Left kidney (tissue), 8 donors: ENCODE measurements at places on chromosomes 2 and 18.

DNA sequence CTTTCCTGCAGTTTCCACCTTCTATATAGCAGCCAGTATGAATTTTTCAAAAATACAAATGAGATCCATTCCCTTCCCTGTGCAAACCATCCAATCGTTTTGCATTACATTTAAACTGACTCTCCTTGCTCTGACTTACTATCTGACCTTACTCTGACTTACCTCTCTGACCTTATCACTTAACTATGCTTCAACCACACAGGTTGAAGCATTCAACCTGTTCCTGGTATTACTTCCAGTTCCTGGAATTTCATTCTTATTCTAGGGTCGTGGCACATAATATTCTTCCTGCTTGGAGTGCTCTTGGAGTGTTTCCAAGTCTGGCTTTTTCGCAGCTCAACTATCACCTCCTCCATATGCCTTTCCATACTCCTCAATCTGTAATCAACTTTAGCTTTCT lies 850.6 kb upstream of the CHAC2 start:
- DNase-seq, result no peak

DNA sequence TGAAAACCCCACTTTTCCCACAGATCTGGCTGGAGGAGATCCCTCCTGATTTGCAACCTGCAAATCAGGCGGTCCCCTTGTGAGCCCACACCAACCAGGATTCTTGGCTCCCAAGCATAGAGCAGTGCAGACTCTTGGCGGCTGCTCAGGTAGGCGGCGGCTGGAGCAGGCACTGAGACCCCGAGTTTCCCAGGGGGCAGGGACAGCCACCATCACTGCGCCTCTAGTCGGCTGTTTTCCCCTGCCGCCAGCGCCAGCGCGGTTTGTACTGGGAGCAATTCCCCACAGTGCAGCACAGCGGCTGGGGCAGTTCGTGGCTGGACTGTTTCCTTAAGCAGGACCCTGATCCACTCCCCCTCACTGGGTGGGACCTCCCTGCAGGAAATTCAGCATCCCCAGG lies 323.3 kb downstream of the TRIB2 start:
- no peak for DNase-seq

DNA sequence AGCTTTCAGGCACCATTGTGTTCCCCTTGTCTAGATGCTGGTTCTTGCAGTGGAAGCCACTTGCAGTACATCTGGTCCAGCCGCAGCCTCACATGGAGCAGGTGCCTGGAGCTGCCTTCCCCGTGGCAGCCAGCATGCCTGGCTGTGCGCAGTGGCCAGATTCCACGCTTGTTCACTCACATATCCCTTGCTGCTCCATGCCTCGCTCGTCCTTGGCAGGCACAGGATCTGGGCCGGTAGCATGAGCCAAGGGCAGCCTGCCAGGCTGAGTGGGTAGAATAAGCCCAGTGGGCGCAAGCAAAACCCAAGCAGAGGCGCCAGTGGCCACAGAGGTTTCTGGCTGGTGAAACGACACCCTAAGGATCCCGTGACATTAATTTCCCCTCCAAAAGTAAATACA lies 20.6 kb downstream of the TMX3 start:
- DNase-seq, result no peak

DNA sequence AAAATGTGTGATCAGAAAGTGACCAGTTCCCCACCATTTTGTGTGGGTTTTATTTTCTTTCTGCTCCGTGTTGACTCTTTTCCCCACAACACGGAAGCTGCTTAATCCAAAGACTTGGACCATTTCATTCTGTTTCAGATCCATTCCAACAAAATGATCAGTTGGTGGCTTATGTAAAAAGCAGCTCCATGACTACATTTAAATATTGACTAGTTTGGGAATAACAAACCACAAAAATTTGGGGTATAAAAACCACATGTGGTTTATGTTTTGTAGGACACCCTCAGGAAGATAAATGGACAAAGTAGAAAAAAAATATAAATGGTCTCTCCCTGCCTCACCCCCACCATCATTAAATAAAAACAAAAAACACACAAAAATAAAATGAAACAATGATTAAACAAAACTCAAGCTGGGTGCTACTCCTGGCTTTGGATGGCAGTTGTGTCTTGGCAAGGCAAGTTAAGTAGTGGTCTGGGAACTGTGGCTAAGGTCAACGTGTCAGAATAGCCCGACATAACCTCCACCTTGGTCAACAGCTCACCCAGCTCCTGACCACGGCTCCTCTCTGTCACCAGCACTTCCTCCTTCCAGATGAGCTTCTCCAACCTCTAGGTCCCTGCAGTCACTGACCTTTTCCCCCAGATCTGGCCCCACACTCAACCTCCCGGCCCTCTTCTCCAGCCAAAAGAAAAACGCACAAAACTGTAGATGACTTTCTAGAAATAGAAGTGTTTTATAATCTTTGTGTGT lies 12.8 kb upstream of the WIPF1 start:
- no peak for DNase-seq

DNA sequence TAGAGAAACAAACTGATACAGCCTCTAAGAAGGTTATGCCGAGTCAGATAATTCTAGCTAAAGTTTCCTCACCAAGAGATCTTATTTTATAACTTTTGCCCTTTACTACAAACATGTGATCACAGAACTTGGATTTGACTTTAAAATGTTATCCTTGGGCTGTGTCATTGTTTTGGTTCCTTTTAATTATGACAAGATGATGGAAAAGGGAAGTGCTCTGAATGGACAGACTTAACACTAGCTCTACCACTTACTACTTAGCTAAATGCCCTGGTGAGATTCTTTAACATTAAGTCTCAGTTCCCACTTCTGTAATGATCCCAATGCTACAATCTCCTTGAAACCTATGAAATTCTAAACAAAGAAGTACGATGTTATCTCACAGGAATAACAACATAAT lies 69.9 kb downstream of the RTTN start:
- DNase-seq, result no peak

- DNase-seq, result no peak
These were observed 12.6 kb upstream of the TMEM214 start for GRCh38 chr2:27019931-27020855.

GRCh38 chr2:186561467-186562208 lies 28.2 kb upstream of the ITGAV start:
- DNase-seq, result no peak

DNA sequence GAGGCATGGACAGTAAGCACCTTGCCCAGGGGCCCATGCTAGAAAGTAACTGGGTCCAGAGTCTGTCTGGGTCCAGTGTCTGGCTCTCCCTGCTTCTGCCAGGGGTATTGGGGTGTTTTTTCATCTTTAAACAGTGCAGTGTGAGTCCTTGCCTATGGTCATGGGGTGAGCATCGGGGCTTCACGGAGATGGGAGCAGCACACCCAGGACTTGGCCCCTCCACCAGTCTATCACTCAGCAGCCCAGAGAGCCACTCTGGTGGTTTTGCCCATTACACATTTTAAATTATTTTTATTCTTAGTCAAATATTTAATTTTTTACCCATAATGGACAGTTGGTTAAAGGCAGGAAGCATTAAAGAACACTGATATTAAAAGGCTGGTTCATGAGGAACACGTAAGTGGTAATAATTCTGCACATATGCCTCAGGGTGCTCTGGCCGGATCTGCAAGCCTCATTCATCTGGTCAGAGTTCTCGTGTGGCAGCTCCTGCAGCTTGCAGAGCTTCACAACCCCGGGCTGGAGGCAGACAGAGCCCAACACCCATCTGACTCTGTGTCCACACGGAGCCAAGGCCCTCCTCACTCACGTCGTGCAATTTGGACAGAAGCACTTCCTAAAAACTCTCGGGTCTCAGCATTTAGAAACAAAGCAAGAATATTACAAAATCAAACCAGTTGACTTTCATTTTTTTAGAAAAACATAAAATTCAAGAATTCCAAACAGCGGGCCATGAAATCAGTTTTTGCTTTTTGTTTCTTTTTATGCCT lies 204.1 kb downstream of the CTIF start:
- DNase-seq, result no peak

DNA sequence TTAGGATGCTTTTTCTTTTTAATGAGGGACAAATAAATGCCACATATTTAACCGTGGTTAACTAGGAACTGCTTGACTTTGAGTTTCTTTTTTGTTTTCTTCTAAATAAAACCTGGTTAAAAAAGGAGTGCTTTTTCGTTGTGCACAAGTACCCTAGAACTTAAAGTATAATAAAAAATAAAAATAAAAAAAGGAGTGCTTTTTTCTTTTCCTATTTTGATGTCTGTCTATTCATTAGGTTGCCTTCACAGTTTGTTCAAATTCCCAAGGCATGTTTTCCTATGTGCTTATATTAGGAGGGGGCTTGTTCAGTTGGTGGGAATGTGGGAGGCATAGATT lies 4.4 kb downstream of the FOSL2 start:
- DNase-seq, result no peak

GRCh38 chr2:25435421-25435820 lies 93.7 kb upstream of the DNMT3A start:
- no peak for DNase-seq

DNA sequence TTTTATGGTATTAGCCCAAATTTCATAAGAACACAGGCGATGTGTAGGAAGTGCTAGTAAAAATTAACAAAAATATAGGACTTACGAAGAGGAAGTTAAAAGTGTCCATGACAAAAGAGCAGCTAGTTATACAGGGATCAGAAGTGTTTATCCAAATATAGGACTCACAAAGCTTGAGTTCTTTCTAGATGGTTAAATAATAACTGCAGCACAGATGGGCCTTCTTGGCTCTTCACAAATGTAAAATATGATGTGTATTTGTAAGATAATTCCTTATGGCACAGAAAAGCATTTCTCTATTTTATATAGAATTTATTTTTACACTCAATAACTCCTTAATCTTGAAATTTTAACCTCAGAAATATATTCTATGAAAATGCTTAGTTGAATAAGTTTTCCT lies 100.9 kb upstream of the SPHKAP start:
- DNase-seq, result no peak

GRCh38 chr18:49764032-49764431 lies 49.3 kb downstream of the ACAA2 start:
- DNase-seq, result no peak

DNA sequence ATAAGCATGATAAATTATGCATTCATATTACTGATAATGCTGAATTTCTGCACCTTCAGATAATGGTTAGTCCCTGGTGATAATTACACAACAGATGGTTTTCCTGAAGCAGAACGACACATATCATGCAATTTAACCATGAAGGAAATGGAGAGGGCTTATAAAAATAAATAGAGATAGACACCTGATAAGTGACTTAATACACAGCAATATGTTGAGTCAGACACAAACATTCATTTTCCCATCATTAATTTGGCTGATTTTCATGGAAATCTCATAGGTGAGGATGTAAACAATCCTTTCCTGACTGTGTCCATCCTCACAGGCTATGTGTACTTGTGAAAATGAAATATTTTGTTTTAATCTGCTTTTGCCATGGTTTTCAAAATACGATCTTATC lies 36.9 kb upstream of the DSEL start:
- DNase-seq, result no peak

DNA sequence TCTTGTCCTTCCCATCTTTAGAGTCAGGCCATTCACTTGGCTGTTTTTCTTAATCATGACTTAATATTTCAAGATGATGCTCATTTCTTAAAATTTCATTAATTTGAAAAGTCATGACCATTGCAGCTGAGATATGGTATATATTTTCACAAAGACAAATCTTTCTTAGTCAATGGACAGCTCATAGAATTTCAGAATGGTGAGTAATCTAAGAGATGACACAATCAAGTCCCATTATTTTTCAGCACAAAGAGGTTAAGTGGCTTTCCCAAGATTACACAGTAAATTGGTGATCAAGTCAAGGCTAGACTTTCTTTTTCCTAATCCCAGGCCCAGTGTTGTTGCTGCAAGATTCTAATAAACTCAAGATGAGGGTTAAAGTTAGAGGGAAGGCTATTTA lies 34.4 kb upstream of the NT5C1B start:
- no peak for DNase-seq

GRCh38 chr2:45962177-45962921 lies 310.9 kb downstream of the PRKCE start:
- DNase-seq, result no peak

DNA sequence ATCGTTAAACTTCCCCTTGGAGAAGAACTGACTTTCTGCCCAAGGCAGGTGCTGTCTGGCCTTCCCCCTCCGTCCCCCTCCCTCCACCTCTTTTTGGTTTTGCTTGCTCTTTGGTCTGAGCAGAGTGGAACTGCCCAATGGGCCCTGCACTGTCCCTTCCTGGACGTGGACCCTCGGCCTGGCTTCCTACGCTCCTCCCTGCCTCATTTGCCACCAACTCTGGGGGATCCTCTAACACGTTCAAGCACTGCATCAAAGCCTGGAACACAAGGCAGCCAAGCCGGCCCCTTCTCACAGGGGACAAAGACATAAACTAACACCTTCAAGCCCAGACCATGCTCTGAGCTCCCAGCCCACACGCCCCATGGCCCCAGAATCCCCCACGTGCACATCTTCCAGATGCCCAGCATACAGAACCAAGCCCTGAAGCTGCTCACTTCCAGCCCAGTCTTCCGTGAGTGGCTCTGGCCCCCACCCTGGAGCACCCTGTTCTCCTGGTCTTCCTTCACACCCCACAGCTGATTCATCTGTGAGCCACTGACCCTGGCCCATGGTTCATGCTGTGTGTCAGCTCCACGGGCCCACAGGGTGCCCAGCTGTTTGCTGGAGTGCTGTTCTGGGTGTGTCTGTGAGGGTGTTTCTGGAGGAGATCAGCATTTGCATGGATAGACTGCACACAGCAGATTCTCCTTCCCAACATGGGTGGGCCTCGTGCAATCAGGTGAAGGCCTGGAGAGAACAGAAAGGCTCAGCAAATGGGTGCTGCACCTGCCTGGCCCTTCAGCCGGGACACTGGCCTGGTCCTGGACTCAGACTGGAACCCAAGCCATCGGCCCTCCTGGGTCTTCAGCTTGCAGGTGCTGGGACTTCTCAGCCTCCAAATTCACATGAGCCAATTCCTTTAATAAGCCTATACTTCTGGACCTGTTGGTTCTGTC lies 247.1 kb upstream of the SALL3 start:
- no peak for DNase-seq

DNA sequence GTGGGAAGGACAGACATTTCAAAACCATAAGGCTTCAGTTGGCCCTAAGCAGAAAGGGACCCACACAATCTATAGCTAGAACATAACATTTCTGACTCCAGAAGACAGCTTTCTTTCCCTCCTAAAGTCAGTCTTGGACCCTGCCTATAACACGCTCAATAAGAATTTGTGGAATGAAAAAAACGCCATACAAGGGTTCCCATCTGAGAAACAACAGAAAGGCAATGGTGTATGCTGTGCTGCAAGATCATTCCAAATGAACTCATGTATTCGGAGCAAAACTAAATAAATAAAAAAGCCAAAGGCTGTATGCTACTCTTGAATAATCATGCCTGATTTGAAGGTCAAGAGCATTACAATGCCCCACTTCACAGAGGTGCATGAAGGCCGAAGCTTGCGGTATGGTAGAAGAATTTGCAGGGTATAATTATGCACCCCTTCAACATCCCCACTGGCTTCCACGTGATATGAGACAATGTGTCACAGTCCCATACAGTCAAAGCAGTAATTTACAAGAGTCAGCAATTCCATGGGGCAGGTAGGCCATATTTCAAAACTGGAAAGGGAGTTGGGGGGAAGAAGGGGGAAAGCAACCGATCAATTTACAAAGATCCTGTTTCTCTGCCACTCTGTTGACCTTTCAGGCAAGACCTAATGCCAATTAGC lies 61.4 kb upstream of the SLC14A2 start:
- no peak for DNase-seq

GRCh38 chr2:19809206-19809605 lies 92.6 kb downstream of the TTC32 start:
- DNase-seq, result no peak

GRCh38 chr2:64456293-64456692 lies 2.3 kb downstream of the LGALSL start:
- no peak for DNase-seq

- no peak for DNase-seq
These were observed 23.3 kb downstream of the MTHFD2 start for GRCh38 chr2:74221604-74222299.
